AML-193 (cell line): ENCODE measurements at places on chromosomes 5 and 9.
A peak's percentile ranks its signal among the peaks of the same experiment; 100 is the strongest.

DNA sequence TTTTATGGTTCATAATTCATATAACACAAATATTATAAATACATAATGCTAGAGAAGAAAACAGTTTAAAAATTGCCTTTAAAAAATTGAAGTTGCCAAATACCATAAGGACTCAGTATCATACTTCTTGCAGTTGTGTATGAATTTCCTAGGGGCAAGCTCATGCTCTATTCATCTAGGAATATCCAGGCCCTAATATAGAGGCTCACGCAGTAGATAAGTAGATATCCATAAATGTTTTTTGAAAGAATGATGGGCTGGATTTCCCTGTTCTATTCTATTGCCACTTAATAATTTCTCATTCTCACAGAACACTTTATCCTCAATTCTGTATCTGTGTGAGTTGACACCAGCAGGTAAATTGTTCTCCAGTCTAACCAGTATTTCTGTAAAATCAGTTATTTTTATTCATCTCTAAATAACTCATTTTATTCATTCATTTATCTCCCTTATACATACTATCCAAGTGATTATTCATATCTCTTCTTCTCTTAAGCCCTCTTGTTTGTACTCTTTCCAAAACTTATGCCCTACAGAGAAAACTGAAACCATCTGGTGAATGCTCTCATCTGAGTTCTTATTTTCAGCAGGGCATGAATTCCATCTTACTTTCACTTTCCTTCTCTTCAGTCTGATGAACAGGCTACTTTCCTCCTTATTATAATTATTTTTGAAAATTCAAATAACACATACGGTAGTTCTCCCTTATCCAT, 97.1 kb downstream of the SLC44A1 start:
- no peak for DNase-seq

- no peak for DNase-seq
These were observed 57.2 kb downstream of the RFX3 start for GRCh38 chr9:3468421-3469205.

DNA sequence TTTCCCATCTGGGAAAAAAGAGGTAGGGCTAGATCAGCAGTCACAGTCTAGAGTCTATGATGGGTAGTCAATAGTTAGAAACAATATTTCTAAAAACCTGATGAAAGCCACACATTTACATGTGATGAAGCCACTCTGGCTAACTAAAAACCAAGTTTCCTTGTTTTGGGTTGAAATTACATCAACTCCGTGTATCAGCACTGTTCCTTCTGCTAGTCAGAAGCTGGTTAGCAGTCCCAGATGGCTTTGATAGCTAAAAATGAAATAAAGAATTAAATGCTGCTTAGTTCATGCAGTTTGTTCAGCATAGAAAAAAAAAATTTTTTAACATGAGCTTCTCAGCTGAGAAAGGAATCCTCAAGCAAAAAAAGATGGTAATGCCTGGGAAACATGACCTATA, 136.7 kb downstream of the FAM114A2 start:
- no peak for DNase-seq

GRCh38 chr5:138753794-138754698, 821 bp downstream of the CTNNA1 start:
- peak; percentile 20 for DNase-seq

DNA sequence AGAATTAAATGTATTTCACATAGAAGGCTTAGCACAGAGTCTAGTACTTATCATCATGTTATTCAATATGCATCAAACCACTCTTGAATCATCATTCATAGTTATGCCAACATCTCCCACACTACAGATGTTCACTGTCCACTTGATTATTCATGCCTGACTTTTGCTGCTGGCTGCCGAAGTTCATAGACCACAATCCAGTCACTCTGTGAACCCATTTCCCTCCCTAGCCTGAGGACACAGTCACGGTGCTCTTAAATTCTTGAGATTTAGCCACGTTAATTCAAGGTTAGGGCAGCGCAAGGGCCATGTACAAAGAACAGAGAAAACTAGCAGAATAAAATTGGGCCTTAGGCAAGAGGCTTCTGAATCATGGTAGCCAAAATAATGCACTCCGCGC, 32.4 kb downstream of the ABCA1 start:
- no peak for DNase-seq

DNA sequence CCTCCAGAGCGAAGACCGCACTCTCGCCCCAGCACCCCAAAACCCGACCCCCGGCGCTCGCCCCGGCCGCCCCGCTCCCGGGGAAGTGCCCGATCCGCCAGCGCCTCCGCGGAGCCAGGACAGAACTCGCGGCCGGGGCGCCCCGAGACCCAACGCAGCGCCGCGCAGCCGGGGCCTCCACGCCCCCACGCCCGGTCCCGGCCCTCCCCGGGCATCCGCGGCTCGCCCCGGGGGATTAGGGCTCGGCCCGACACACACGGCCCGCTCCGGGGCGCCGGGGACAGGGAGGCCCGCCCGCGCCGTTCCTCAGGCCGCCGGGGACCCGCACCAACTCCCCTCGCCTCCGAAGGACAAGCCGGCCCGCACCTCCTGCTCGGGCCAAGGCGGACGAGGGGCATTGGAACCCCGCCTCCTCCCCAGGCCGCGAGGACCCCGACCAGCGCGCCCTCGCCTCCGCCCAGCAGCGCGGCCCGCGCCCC, 544 bp downstream of the FNBP1 start:
- DNase-seq = no peak

DNA sequence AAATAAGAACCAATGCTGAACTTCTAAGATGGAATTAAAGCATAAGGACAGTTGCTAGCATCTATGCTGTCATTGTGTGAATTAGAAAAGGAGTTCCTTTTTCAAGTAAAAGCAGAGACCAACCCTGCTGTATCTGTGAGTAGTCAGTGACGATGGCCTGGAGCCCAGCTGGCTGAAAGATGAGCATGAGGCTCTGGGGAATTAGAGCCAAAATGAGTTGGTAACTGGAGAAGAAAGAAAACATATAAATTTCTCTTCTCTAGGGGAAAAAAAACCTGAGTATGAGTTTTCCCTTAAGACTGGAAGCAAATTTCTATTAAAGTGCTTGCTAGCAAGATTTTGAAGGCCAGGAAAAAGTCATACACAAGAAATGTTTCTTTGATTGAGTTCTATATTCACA, 1.6 kb upstream of the SPZ1 start:
- DNase-seq = no peak

- no peak for DNase-seq
These were observed 42.3 kb downstream of the HTR1A start for GRCh38 chr5:63919763-63920478.

DNA sequence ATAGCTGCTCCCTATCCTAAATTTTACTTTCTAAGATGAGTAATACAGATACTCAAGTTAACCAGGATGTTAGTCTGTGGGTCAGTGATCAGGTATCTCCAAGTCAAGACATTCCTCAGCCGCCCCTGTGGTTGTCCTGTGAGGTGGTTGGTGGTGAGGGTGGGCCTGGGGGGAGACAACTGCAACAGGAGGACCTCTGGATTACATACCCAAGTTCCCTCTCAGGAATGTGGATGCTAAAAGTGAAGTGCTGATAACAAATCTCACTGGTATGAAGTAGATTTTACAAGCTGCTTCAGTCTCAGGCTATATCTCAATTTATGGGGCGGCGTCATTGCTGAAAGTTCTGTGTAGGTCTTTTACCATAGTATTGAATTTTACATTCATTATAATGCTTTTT, 38.3 kb downstream of the SLC1A3 start:
- DNase-seq = no peak

GRCh38 chr9:94140418-94140780, 56.1 kb downstream of the PTPDC1 start:
- DNase-seq = no peak

- DNase-seq = no peak
These were observed 309.9 kb upstream of the ST8SIA4 start for GRCh38 chr5:101212942-101213514.

- DNase-seq = no peak
These were observed 20.8 kb downstream of the AMBP start for GRCh38 chr9:114057161-114057885.

GRCh38 chr9:133621725-133622267, 12.6 kb upstream of the FAM163B start:
- DNase-seq = no peak

GRCh38 chr9:97525451-97525850, 24.0 kb downstream of the TMOD1 start:
- DNase-seq = no peak

- no peak for DNase-seq
These were observed 1.8 kb downstream of the STK10 start for GRCh38 chr5:172186114-172186695.
